ENCODE measurements at places on chromosomes 5 and 9. TPM values are rescaled to one million over a fixed set of nuclear protein-coding genes. Genes with fewer than 3 reads are reported as not detected.

The SCGB3A2 gene
- polyA plus RNA-seq = 1,496 TPM

The CCNO gene
- 3.7 TPM for polyA plus RNA-seq

The LCN15 gene
- polyA plus RNA-seq = 0.18 TPM

The GPR150 gene
- not detected for polyA plus RNA-seq

The TRAF1 gene
- 10.8 TPM for polyA plus RNA-seq

The ACOT12 gene
- polyA plus RNA-seq = 0.77 TPM

The ASPN gene
- 6.1 TPM for polyA plus RNA-seq

- DNase-seq = no peak
Measured at GRCh38 chr9:7921545-7922197, 122.1 kb upstream of the DMAC1 start.

GRCh38 chr9:38440516-38440915 is 16.3 kb upstream of the IGFBPL1 start:
- no peak for DNase-seq

GRCh38 chr9:18675973-18676372 is 202.0 kb downstream of the ADAMTSL1 start:
- no peak for DNase-seq

- no peak for DNase-seq
Measured at GRCh38 chr5:39519079-39519478, 94.3 kb upstream of the DAB2 start.

- DNase-seq = no peak
Measured at GRCh38 chr9:33177639-33178038, 10.5 kb upstream of the B4GALT1 start.

- DNase-seq = no peak
Measured at GRCh38 chr5:36691696-36692371, 85.4 kb downstream of the SLC1A3 start.

GRCh38 chr5:3392306-3392939 is 203.2 kb upstream of the IRX1 start:
- DNase-seq = no peak

DNA sequence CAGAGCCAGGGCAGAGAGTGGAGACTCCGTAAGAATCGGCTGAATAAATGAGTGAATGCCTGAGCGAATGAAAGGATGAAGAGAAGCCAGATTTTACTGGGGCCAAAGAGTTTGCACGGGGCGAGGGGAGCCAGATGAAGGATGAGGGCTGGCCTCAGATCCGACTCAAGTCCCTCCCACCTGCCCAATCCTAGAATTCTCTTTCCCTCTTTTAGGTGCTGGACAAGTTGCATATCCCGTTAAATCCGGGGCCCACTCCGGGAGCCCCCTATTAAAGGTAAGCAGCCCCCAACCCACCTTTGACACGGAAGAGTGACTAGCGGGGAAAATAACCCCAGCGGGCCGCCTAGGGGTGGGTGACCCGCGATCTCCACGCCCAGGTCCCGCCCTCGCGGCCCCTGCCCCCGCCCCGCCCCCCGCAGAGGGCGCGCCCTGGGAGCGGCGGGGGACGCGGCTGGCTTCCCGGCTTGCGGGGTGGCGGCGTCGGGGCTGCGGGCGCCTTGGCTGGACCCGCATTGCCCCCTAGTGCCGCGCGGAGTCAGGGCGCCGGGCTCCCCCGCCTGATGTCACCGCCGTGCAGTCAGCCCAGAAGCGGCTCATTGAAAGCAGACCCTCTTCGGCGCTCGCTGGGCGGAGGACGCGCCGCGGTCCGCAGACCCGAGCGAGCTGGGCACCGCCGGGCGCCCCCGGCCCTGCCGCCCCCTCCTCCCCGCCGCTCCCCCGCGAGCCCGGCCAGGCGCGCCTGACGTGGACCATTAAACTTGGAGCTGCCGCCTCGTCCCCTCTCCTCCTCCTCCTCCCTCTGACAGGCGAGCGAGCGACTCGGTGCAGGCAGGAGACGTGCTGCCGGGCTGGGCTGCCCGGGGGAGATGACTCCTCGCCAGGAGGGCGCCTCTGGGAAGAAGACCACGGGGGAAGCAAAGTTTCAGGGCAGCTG is at the start of gene ADRA1B:
ADRA1B (plus strand) TSS at position 579 of the 937 bp plus-strand sequence. CDS start 424 bp downstream, outside the sequence.
- DNase-seq = peak; percentile 88
